Stimulated activated CD4-positive, alpha-beta T cell treated with anti-CD3 and anti-CD28 coated beads, Interleukin-4, amount 100 ng/mL, for 24 hours (primary cell): ENCODE measurements at places on chromosomes 4 and X.

GRCh38 chr4:71784569-71785197 lies 804 bp upstream of the GC start:
- no peak for DNase-seq

- no peak for DNase-seq
Observed at GRCh38 chrX:17930850-17931249, 69.8 kb upstream of the RAI2 start.

DNA sequence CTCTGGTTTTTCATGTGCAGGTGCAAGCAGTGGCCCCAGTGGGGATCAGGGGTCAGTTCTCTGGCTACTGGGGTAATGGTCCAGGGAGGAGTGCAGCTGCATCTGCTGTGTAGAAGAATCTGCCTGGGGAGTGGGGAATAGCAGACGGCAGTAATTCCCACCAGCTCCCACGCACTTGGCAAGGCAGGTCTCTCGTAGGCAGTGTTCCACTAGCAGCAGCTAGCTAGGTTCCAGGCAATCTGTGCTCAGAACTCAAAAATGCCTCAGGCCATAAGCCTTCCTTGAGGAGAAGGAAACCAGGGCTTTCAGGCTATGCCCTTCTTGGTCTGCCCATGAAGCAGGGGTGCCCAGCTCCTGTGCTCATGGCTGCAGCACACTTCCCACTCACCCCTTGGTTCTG lies 38.8 kb downstream of the DCLK2 start:
- DNase-seq: no peak

DNA sequence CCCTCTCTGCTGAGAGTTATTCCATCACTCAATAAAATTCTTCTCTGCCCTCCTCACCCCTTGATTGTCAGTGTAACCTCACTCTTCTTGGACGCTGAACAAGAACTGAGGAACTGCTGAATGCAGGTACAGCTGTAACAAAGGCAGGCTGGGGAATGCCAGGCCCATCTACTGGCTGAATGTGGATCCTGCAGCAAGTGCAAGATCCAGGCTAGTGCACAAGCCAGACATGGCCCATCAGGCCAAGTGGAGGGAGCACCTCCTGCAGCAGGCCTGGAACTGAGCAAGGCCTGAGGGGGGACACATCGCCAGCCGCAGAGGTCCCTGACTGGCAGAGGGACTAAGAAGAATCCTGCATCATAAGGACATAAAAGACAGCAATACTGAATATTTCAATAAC lies 411.8 kb upstream of the PCDH10 start:
- no peak for DNase-seq

- DNase-seq: no peak
Observed at GRCh38 chr4:177579649-177580048, 137.4 kb upstream of the AGA start.

DNA sequence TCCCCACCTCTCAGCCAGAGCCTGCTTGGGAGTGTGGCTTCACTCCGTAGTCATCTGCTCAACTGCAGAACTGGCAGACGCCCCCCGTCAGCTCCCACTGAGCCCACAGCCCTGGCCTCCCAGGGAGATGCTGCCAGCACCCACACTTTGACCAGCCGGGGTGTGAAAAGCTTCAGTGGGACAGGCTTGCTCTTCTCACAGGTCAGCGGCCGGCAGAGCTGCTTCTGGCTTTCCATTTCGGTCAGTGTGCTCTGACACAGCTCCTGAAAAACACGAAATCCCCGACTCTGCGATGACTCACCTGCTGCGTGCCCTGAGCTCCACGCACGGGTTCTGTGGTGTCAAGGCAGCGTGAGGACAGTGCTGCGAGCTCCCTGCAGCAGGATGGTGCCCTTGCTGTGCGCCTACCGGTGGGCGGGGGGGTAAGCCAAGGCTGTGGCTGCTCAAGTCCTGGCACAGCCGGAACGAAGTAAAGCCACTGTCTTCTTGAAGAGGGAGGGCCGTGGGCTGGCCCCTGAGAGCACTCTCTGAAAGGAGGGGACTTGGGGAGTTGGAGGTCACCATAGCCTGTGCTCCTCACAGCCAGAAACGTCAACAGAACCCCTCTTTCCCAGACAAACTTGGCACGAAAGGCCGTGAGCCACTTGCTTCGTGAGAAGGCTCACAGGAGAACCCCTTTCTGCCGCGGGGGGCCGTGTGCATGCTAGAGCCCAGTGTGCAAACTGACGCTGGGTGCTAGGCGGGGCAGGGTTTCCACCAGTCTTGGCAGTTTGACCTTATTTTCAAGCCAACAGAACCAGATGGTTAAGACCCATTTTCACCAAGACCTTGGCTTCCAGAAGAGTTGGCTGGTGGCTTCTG lies 23.6 kb downstream of the NOP14 start:
- no peak for DNase-seq

- no peak for DNase-seq
Observed at GRCh38 chr4:179097741-179098140, 1655.5 kb upstream of the AGA start.

DNA sequence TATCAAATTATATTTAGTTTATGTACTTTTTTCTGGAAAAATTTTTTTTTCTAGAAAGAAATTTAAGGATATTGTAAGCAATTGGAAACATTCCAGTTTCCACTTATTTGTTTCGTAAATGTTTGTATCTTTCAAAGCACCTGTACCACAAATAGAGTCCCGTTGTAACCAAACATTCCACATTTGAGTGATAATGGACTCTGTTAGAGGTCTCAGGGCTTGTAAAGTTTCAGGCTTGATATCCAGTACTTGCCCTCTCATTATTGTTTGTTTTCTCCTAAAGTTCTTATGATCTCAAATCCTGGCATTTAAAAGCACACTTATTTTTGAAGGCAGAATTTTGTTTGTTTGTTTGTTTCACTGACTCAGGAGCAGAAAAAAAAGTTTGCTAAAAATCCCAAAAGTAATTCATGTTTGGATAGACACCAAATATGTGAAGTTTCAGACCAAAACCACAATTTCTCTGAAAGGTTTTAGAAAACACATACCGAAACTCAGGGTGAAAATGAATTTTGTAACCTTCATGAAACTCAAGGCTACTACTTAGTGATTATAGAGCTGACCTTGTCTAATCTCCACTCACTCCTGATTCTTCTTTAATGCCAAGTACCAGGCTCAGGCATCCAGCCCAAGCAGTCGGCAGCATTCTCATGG lies 5.7 kb upstream of the TMEM192 start:
- DNase-seq: no peak

DNA sequence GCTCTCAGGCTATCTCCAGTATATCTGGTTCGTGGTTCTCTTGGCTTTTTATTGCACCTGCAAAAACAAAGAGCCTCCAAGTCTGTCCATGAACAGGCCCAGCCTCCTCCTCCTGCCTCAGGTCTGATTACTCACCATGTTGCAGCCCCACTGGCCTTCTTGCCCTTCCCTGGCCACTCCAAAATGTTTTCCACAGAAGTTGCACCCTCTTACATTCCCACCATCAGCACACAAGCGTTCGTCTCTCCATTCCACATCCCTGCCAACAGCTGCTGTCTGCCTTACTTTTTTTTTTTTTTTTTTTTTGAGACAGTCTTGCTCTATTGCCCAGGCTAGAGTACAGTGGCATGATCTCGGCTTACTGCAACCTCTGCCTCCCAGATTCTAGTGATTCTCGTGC lies 86.7 kb downstream of the RFC1 start:
- DNase-seq: no peak

GRCh38 chr4:55947254-55947882 lies 1.4 kb upstream of the CEP135 start:
- no peak for DNase-seq

DNA sequence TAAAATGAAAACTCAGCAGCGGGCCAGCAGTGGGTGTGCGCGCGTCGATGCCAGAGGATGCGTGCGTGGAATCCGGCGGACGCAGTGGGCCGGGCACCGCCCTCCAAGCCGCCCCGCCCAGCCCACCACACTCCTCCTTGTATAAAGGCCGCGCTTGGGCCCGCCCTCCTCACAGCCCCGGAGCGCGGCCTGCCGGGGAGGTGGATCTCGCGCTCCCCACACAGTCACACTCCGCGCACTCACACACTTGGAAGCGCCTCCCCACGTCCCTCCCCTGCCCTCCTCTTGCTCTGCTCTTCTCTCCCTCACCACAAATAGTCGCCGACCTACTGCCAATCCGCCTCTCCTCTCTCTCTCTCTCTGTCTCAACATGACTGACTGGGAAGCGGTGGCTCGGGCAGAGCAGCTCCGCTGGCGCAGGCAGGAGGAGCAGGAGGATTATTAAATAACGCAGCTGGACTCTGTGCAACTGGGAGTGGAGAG lies at the start of gene CCSER1:
TSS of gene CCSER1 (plus strand) at position 172 of the 483 bp plus-strand sequence.
- peak; percentile 21 for DNase-seq

- no peak for DNase-seq
Observed at GRCh38 chr4:23887989-23888388, 1.9 kb downstream of the PPARGC1A start.

DNA sequence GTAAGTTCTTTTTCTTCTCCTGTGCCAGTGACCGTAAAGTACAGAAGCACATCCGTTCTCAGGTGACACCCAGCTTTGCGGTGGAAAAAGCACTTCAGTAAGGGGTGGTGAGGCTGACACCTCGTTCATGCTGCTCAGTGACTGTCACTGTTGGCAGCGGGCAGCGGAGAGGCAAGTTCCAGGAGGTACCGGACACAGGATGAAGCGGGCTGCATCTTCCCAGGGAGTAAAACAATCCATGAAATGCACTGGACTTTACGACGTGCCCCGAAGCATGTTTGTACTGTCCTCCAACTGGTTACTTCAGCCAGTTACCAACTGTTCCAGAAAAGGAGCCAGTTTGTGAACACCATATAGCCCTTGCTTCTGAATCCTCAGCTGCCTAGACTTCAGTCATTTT lies 110.7 kb downstream of the ZNF827 start:
- DNase-seq: no peak

DNA sequence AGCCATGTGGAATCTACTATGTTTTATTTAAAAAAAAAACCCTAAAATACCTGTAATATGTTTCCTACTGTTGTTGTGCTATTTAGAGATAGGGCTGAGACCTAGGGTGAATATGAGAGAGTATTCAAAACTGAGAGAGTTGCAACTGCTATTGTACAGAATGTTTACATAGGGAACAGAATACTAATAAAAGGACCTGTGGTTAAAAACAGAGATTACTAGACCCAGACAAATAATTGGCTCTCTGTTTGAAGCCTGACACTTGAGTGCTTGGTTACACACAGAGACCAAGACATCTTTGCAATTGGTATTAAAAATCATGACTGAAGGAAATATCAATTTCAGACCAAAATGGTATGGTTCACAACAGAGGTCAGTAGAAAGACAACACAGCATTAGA lies 278.9 kb upstream of the GIMD1 start:
- DNase-seq: no peak

DNA sequence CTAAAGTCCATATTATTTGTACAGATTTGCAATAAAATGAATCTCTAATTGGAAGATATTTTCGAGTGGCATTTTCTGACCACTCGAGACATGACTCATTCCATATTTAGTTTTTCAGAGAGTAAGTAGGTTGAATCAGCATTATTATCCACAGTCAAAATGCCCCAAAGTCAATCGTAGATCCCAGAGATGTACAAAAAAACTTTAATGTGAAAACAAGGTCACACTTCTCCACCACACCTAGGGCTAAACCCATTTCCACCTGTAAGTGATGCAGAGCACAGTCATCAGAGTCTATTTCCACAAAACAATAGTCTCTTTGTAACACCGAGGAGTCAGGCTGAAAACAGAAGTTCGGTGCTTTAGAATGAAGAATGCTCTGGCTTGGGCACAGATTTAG lies 117.1 kb upstream of the TENM3 start:
- no peak for DNase-seq

DNA sequence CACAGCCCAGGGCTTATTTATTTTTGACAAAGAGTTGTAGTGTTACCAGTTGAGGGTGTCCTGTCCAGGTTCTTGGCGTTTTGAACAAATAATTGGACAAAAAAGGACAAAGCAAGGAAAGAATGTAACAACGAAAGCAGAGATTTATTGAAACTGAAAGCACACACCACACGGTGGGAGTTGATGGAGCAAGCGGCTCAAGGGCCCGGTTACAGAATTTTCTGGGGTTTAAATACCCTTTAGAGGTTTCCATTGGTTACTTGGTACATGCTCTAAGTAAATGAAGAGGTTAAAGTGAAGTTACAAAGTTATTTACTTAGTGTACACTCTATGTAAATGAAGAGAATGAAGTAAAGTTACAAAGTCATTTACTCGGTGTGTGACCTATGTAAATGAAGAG lies 27.8 kb upstream of the OPHN1 start:
- no peak for DNase-seq

- no peak for DNase-seq
Observed at GRCh38 chr4:1571165-1572009, 112.7 kb downstream of the FAM53A start.

- DNase-seq: no peak
Observed at GRCh38 chr4:92646826-92647225, 343.1 kb downstream of the GRID2 start.

DNA sequence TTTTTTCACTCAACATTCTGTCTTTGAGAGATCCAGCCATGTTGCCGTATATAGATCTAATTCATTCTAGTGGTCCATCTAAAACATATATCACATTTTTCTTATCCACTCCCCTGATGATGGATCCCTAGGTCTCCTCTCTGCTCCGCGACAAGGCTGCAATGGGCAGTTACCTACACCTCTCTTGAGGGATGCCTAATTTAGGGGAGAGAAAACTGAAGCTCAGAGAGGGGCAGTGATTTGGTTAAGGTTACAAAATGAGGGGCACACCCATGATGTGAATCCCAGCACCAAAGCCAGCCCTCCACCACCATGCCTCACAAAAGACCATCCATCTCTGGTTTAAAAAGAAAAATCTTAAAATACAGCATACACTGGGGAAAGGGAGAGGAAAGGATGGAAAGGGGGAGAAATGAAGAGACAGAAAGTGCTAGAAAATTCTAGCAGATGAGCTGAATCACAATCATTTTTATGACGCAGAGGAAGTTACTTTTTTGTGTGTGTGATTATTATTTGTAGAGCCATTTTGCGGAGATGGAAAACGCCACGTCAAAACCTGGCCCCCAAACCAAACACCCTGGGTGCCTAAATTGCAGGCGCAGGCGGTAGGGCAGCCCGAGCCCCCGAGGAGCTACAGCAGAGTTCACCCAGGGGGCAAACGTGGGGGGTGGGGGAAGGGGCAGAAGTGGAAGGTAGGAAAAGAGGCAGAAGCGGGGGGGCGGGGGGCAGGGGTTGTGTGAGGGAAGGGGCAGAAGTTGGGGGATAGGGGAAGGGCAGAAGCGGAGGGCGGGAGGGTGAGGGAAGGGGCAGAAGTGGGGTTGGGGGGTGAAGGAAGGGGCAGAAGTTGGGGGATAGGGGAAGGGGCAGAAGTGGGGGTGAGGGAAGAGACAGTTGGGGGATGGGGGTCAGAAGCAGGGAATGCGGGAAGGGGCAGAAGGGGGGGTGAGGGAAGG lies 1.3 kb upstream of the TSPYL2 start:
- no peak for DNase-seq

- no peak for DNase-seq
Observed at GRCh38 chr4:88793475-88793874, 95.8 kb upstream of the NAP1L5 start.

DNA sequence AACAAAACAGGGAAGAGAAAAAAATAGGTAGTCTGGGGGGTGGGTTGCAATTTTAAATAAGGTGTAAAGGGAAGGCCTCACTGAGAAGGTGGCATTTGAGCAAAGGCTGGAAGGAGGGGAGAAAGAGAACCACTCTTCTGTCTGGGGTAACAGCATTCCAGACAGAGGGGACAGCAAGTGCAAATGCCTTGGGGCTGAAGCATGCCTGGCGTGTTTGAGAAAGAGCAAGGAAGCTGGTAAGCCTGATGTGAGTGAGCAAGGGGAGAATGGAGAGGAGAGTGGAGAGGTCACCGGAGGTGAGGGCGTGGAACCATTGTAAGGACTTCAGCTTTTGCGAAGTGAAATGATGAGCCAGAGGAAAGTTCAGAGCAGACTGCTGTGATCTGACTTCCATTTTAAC lies 19.7 kb upstream of the DOCK11 start:
- no peak for DNase-seq

GRCh38 chrX:39397561-39398199 lies 596.4 kb downstream of the MID1IP1 start:
- no peak for DNase-seq
